Stimulated activated CD8-positive, alpha-beta memory T cell treated with anti-CD3 and anti-CD28 coated beads, Interleukin-7, amount 100 ng/mL, for 24 hours (primary cell): ENCODE measurements at places on chromosomes 4 and X.

DNA sequence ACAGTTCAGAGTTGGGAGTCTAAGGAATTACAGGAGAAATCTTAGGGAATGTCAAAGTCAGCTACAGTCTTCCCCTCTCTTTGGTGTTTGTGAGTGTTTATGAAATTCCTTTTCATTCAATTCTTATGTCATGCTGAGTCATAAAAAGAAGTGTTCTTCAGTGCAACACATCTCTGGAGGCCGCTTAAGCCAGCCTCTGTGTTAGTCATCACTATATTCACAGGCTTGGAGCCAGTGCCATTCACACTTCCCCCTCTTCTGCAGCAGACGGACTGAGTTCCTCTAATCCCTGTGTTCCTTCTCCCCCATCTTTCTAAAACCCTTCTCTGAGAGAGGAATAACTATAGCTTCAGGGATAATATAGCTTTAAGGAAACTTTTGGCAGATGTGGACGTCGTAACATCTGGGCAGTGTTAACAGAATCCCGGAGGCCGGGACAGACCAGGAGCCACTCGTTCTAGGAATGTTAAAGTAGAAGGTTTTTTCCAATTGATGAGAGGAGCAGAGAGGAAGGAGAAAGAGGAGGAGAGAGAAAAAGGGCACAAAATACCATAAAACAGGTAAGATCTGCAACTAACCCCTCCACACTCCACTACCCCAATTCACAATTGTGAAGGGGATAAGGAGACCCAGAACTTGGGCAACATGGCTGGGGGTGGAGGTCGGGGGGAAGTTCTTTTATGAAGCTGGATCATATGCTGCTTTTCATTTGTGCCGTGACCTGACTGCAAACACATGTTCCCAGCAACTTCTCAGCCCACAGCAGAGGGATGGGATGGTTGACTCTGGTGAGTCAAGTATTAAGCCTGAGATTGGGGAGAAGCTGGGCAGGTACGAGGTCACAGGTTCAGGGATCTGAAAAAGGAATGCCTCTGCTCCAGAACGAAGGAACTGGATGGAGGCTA, at the start of gene SRPX2:
SRPX2 (plus strand) TSS at position 244 of the 905 bp plus-strand sequence. CDS start 2,124 bp downstream, outside the sequence.
- DNase-seq, result no peak

- DNase-seq, result no peak
Observed at GRCh38 chr4:98745366-98745765, 87.0 kb upstream of the TSPAN5 start.

DNA sequence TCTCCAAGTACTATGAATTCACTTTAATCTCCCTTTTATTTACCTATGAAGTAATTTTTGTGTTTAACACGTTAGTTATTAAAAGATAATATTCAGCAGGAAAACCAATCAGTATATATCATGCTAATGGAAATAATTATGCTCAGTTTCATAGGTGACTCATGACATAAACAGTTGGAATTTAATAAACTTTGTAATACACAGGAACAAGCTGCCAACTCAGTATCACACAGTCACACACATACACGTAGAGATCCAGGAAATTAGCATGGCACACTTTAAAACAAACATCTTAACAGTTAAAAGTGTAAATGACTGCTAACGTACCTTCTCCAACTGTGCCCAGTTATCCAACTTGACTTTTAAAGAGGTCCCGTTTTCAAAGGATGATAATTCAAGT, 2.3 kb downstream of the SPATA4 start:
- DNase-seq, result no peak

GRCh38 chr4:118834960-118835569, 861 bp downstream of the SEC24D start:
- DNase-seq, result no peak

DNA sequence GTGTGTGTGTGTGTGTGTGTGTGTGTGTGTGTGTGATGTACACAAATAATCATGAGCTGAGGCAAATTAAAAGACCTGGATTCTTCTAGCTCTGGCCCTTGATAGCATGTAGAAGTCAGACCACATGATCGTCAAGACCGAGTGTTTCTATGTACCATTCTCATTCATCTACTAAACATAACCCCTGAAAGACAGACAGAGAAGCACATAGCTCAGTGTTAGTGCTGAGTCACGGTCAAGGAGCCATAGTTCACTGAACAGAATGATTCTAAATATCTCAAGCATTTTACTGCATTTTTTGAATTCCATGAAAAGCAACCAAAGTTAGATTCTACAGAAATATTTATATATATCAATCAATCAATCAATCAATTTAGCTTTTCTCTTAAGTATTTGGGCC, 412.3 kb upstream of the CXorf51A start:
- no peak for DNase-seq

- DNase-seq, result no peak
Observed at GRCh38 chr4:4631150-4631549, 89.3 kb upstream of the STX18 start.

DNA sequence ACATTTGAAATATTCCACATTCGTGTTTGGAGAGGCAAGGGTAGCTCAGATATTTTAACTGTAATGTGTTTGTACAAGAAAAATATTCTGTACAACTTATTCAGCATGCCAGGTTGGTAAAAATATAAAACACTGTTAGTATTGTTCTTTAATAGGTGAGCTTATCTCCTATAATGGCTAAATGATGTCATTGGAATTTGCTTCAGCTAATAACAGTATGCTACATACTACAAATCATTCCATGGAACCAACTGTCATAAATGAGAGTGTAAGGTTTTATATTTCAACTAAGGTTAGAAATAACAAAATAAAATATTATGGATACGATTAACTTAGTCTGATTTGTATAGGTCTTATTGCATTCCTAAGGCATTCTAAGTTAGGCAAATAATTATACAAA, 206.6 kb downstream of the ADGRL3 start:
- no peak for DNase-seq

- no peak for DNase-seq
Observed at GRCh38 chr4:113586072-113586471, 175.5 kb downstream of the CAMK2D start.

- no peak for DNase-seq
Observed at GRCh38 chr4:38387348-38387747, 276.7 kb upstream of the KLF3 start.

DNA sequence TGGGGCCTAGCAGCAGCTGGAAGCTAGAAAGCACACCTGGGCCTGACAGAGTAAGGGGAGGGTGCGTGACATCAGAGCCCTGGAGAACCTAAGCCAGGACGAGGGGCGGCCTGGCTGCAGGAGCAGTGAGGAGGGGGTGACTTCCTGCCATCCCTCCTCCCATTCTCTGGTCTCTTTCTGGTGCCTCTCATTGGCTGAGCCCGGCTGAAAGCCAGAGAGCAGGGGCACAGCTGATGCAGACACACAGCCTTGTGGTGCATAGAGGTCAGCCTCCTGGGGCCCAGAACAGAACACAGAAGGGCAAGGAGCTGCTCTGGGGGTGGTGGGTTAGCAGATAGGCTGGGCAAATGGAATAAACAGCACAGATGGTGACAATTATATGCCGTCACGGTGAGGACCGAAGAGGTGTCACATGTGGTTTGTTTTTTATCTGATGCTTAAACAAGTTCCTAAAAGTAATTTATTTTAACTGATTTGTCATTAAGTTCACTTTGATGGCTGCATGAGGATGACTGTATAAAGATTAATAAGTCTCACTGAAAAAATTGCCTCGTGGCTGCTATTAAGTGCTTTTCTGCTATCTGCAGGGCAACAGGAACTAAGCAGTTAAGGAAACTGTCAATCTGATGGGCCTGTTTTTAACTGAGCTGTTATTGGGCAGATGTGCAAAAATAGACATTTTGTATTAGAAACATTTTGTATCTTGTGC, 102.0 kb downstream of the FNIP2 start:
- no peak for DNase-seq

- no peak for DNase-seq
Observed at GRCh38 chrX:102042372-102043325, 82.8 kb upstream of the TCEAL2 start.

DNA sequence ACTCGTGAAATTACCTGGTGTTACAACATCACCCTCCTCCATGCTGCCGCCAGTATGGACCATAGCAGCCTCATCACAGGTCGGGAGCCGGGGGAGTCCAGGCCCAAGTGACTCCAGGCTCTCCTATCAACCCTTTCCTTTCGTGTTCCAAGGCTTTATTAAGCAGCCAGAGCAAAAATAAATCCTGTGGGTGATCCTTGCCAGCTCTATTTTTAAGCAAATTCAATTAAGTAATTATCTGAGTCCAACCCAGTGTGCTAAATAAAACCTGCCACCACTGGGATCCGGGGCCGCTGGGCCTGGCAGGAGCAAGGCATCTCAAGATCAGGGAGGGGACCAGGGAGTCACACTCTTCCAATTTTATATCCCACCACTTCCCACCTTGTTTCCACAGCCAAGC, 80.7 kb upstream of the PRPS1 start:
- DNase-seq, result no peak

- DNase-seq, result no peak
Observed at GRCh38 chr4:138452826-138453225, 210.7 kb upstream of the SLC7A11 start.

- no peak for DNase-seq
Observed at GRCh38 chr4:56871371-56871866, 36.3 kb upstream of the REST start.

DNA sequence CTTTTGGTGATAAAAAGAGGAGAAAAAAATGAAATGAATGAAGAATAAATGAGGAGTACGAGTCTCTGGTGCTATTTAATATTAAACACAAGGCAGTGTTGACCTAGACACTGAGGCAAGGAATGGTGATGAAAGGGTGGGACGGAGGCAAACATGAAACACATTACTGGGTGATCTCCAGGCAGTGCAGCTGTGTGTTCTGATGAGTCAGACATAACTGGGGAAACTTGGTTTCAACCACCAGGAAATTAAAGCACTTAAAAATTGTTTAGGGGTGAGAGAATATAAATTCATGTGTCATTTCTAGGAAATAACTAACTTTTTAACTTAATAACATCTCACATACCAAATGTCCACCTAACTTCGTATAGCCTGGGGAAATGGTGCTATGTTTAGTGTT, 19.7 kb upstream of the CXCL6 start:
- DNase-seq, result no peak

DNA sequence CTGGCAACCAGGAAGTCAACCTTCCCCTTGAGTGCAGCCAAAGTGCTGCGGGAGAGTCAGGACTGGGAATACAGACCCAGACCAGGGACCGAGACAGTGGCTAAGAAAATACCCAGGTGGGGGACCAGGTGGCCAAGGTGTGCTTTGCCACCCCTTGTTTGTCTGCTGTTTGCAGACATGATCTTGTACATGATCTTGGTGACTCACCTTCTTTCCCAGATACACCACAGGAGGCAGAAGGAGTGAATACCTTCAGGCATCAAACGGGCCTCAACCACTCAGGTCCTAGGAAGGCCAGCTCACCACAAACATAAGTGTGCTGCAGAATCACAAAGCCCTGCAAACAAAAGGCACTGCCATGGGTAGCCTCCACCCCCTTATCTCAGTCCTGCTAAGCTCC, 62.0 kb downstream of the CNGA2 start:
- no peak for DNase-seq

DNA sequence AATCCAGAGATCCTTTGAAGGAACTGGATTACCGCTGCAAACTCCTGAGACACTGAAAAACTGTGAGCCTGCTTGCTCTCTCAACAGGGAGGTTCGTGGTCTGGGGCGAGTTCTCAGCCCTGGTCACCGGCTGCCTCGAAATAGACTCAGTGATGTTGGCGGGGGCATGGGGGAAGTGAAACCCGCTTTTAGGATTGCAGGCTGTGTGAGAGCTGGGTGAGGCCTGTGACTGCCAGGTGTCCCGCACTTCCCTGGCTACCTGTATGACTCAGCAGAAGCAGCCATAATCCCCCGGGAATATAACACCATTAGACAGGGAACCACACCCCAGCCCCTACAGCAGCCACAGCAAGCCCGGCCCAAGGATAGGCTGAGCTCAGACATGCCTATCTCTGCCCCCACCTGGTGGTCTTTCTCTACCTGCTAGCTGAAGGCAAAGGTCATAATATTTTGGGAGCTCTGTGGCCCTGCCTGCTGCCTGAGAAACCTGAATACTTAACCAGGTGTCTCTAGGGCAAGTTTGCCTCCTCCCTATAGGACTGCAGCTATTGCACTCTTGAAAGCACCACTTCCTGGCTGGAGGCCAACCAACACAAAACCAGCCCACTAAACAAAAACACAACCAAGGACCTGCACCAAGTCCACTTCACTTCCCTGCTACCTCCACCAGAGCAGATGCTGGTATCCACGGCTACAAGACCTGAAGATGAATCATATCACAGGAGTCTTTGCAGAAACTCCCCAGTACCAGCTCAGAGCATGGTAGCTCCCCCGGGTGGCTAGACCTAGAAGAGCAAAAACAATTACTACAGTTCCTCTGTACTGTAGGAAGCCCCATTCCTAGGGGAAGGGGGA, 202.0 kb downstream of the RRAGB start:
- DNase-seq, result no peak

DNA sequence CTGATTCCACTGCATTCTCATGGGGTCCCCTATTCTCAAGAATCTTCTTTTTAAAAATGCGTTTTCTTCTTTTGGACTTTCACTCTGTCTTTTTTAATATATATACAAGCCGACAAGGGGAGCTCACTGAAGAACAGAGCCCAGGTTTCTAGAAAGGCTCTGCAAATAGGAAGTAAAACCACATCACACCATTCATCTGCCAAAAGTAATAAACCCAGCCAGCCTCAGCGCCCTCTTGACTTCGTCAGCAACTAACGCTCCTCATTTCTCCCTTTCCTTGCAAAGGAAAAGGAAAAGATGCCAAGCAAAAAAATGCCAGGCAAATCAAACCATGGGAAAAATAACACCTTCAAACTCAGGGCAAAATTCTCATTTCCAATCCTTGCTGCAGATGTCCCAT, 136.4 kb downstream of the HHIP start:
- no peak for DNase-seq

- DNase-seq, result no peak
Observed at GRCh38 chrX:122703762-122704161, 480.3 kb upstream of the GRIA3 start.

DNA sequence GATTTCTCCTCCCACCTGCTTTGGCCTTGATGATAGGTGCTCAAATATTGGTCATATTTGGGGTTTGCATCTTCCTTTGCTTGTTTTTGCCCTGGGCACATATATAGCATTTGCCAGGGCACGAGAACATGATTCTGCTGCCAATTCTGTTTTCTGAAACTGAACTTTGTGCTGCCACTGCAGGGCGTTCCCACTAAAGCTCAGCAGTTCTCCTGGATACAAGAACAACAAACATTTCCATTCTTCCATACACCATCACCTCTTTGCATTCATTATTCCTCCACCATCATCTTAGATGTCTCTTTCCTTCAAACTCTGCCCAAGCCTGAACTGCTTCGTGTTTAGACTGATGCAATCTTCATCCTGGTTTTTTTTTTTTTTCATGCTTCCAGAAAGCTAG, 36.3 kb upstream of the GATB start:
- no peak for DNase-seq

DNA sequence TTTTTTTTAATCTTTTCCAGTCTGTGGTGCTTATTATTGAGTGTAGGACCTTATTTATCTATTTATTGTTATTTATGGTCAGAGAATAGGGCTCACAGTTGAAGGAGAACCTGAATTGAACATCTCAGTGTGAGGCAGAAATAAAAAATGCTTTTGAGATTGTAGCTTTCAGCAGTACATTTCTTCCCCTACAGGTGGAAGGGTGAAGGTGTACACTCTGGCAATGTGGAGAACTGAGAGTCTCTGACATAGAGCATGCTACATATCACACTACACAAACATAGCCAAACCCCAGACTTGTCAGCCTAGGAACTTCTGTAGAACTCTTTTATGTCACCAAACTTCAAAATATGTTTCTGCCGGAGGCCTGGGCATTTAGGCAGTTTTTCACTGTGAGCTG, 140.2 kb downstream of the STIM2 start:
- DNase-seq, result no peak
